ENCODE measurements at places on chromosomes 3 and 15. TPM values are rescaled to one million over a fixed set of nuclear protein-coding genes. Genes with fewer than 3 reads are reported as not detected.
A peak's percentile ranks its signal among the peaks of the same experiment; 100 is the strongest.

DNA sequence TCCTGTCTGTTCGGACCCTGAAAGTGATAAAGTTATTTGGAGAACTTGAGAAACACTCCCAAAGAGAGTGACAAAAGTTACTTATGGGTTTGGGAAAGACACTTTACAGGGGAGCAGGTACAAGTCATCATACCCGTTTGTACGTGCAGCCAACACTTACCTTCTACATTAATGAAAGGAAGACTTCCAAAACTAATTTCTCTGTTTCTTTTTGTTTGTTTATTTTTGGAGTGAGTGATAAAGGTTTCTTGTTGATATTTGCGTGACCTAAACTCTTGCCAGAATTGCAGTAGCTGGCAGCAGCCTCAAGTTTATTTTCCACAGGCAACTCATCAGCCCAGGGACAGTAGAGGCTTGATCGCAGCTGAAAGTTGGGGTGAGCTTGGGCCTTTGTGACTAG, 8.4 kb downstream of the ABHD2 start:
- DNase-seq = peak; percentile 50

GRCh38 chr15:40002295-40002694, 36.7 kb downstream of the SRP14 start:
- DNase-seq = no peak

DNA sequence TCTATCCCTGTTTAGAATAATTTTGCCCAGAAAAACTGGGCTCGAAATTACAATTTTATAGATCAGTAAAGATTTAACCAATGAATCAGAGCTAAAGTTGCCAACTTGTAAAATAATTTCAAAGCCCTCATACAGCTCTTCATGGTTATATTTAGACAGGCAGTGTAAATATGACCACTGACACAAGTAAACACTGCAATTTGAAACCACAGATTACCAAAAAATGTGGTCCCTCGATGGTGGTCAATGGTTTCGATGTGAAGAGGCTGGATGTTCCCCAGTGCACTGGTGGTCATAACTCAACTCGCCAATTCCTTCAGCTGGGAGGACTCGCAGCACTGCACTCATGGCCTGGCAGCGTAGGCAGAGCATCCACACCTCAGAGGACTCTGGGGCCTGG, 28.6 kb downstream of the LRTM1 start:
- no peak for DNase-seq

DNA sequence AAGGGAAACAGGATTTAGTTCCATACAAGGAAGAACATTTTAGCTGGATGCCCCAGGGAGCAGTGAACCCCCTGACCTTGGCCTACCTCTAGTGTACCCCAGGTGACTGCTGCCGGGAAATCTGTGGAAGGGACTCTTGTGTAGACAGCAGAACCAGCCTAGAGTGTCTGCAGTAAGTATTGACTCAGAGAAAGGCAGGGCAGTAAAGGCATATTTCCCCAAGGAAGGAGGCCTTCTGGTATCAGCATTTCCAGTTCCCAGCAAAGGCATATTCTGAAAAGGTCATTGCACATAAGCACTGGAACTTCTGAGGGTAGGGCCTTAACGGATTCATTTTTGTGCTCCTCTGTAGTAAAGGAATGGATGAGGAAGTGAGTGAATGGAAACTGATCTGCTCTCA, 246.2 kb downstream of the FAM43A start:
- DNase-seq = no peak

DNA sequence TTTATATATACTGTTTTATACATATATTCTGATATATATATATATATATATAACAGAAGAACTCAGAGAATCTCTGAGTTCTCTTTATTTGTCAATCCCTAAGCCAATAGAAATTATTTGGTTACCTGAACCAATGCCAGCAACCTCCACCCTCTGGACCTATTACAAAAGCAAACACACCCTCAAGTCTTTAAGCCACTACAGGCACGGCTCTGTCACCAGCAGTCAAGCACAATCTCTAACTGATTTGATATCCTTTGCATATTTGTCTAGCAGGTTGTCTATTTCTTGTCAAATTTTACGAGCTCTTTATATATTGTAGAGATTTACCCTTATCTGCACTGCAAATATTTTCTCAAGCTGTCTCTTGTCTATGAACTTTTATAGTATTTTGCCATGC, 66.6 kb upstream of the TOPAZ1 start:
- DNase-seq = no peak

- DNase-seq = peak; percentile 26
These were observed 59.0 kb downstream of the EPHB3 start for GRCh38 chr3:184620475-184621119.

- DNase-seq = peak; percentile 67
These were observed 202.8 kb downstream of the SV2B start for GRCh38 chr15:91302588-91303439.

GABRR3 gene
- total RNA-seq = not detected

PRR20G gene
- not detected for total RNA-seq

SERINC4 gene
- not detected for total RNA-seq

GLT8D1 gene
- total RNA-seq = 107 TPM

GPR62 gene
- not detected for total RNA-seq

PLA2G4E gene
- not detected for total RNA-seq

PARL gene
- 39.9 TPM for total RNA-seq

VEPH1 gene
- 85.5 TPM for total RNA-seq
